Glomerular endothelial cell (primary cell): ENCODE measurements at places on chromosomes 7 and 10. TPM values are rescaled to one million over a fixed set of nuclear protein-coding genes. Genes with fewer than 3 reads are reported as not detected.

GRCh38 chr7:81162771-81163525, 244.1 kb upstream of the SEMA3C start:
- no peak for DNase-seq

DNA sequence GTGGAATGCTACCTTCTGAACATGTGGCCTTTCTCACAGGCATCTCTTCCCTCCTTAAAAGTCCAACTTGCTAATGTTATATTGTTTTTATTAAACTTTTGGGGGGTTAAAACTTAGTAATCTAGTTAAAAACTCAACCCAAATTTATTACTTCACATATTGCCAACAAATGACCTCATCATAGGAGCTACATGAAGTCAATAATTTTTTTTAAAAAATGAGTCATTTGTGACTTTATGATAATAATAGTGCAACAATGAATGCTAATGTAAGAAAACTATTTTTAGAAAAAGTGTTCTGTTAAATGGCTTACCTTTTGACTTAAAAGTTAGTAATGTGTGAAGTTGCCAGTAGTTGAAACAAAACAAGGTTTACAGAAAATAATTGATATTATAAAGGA, 325.9 kb upstream of the FZD1 start:
- no peak for DNase-seq

ANKRD30A gene
- not detected in 2 replicates for total RNA-seq

- no peak for DNase-seq
Measured at GRCh38 chr10:126156012-126156411, 232.3 kb downstream of the ADAM12 start.

DNA sequence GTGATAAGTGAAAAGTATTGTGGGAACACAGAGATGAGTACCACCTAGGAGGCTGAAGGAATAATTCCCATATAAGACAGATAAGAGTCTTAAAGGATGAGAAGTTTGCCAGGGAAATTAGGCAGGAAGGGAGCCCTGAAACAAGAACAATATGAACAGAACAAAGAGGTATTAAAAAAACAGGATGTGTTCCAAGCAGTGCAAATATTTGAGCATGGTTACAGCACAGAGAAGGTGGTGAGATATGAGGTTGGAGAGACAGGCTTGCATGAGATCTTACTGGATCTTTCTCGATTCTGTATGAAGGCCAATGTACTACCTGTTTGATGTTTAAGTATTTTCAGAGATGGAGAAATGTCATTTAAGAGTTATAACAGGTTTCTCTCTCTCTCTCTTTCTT, 20.3 kb downstream of the TAC1 start:
- DNase-seq: no peak

CAV1 gene
- total RNA-seq: 1,027 and 1,154 TPM in 2 replicates

DNA sequence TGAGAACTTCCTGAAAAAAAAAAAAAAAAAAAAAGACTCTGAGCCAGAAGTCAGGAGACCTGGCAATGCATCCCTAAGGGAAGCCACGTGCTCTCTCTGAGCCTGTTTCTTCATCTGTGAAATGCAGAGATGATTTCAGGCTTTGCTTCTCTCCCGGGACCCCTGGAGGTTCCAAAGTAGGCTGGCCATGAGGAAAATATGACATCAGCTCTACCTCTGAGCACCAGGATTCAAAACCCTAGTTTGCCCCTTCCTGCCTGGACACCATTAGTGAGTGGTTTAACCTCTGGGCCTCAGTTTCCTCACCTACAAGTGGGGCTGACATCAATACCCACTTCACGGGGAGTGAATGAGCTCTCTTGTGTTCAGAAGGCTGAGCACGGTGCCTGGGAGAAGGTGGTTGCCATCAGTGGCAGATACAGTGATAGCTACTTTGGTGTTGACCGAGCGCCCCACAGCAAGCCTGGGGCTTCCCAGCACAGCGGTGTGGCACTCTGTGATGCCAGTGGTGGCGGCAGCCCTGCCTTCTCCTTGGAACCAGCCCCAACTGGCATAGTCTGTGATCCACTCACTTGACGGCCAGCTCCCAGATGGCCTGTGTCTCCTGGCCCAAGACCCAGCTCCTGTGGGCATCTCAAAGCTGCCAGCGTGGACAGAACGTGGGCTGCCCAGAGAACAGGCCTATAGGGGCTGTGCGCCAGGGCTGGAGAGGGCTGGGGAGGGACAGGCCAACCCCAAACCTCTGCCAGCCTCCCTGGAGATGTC, 153.1 kb upstream of the UNC5B start:
- no peak for DNase-seq

GRCh38 chr7:155583636-155584035, 37.3 kb upstream of the CNPY1 start:
- DNase-seq: no peak
